HuH-7.5 (cell line): ENCODE measurements at places on chromosomes 1 and 21.

DNA sequence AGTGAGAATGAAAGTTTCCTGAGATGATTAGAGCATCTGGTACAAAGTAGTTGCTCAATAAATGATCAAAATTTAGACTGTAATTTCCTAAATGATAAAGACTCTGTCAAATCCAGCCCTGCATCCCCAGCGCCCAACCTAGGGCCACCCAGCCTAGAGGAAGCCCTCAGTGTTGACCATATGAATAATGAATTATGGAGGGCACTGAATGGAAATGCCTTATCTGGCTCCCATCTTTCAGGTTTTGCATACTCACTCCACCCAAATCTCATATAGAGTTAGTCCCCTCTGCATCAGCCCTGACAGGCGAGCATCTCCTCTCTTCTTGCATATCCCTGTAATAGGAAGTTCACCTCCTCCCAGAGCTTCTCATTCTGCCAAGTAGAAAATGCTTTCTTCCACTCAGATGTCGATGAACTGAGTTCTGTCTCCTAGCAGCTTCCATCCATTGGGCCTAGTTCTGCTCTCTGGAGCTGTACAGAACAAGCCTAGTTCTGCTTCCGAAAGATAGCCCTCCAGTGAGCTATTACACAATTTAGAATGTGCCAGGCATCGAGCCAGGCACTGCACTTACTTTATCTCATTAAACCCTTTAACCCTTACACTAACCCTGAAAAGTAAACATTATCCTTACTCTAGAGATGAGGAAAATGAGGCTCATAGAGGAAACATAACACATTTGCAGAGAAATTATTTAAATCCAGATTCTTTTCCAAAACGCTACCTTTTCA lies 20.9 kb downstream of the COA7 start:
- DNase-seq: no peak

DNA sequence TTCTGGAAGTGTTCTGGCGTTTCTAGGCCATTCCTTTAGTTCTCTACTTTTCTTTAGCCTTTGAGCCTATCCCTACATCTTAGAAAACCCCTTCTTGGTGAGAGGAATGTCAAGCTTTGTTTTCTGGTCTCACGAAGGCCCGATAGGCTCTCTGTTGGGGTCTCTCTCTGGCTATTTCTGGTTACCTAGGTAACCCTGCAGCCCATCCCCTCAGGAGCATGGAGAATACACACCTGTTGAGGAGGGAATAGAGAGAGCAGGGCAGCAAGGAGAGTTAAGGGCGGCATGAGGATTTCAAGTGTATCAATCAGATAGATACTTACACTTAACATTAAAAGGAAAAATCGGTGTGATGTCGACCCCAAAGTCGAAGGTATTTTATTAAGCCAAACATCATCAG lies 45.7 kb downstream of the LRRC8D start:
- DNase-seq: no peak

- no peak for DNase-seq
Measured at GRCh38 chr1:219938706-219939105, 10.3 kb upstream of the SLC30A10 start.

GRCh38 chr1:20930427-20930826 lies 143.3 kb upstream of the HP1BP3 start:
- DNase-seq: no peak

GRCh38 chr1:95126846-95127245 lies 9.7 kb downstream of the TLCD4 start:
- DNase-seq: no peak

DNA sequence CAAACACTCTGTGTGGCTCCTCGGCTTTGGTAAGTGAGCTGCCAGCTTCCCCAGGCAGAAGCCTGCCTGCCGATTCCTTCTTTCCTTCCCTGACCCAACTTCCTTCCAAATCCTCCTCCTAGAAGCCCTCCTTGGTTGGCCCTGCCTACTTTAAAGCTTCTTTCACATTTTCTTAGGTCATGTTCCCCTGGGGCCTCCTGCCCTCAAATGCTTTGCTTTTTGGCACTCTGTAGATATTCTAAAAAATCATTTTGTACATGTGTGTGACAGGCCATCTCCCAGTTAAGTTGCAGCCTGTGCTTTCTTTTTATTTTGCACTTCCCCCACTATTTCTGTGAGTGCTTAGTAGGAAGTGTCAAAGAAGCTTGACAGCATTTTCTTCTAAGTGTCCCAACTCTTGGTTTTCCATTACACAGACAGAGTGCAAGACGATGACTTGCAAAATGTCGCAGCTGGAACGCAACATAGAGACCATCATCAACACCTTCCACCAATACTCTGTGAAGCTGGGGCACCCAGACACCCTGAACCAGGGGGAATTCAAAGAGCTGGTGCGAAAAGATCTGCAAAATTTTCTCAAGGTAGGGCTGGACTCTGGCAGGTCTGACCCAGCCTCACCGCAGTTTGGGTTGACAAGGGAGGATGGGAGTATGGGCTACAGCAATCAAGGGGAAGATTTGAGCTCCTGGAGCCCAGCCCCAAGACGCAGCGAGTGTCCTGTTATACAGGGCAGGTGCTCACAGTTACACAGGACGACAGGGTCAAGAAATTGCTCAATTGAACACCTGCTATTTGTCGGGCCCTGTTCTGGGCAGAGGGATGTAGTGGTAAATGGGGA lies at the start of gene S100A9:
S100A9 (plus strand) TSS at position 2 of the 838 bp plus-strand sequence; CDS start at position 432, 430 bp downstream.
- no peak for DNase-seq

DNA sequence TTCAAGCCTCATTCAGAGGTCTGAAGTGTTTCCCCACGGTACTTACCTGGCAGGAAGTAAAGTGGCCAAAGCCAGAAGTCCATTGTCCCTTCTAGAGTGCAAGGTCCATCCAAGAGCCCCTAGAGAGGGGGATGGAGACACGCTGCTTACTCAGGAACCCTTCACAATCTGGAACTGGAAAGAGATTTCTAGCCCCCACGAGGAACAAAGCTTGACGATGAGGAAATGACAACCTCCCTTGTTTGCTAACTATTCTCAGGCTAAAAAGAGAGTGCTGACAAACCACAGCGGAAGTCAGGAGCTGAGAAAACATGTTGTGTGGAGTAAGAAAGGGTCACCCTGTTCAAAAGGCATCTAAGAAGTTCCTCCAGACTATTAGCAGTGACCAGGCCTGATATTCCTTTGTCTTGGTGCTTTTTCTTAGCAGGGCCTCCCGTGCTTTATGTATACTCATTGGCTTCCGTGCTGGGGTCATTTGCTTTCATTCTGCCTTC lies at the start of gene FCMR:
FCMR (minus strand) TSS at position 170 of the 494 bp plus-strand sequence; CDS start at position 83, 87 bp downstream.
- DNase-seq: no peak

- no peak for DNase-seq
Measured at GRCh38 chr1:92837062-92837461, 5.2 kb downstream of the RPL5 start.

DNA sequence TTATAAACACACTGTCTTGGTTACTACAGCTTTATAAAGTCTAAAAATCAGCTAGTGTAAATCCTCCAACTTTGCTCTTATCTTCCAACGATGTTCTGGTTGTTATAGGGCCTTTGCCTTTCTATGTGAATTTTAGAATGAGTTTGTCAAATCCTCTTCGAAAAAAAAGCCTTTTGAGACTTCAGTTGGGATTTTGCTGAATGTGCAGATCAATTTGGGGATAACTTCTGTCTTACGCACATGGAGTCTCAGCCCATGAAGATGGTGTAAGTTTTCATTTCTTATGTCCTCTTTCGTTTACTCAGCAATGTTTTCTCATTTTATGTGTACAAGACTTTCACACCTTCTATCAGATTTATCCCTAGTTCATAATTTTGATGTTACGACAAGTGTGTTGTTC lies 64.8 kb upstream of the ADARB1 start:
- DNase-seq: no peak

DNA sequence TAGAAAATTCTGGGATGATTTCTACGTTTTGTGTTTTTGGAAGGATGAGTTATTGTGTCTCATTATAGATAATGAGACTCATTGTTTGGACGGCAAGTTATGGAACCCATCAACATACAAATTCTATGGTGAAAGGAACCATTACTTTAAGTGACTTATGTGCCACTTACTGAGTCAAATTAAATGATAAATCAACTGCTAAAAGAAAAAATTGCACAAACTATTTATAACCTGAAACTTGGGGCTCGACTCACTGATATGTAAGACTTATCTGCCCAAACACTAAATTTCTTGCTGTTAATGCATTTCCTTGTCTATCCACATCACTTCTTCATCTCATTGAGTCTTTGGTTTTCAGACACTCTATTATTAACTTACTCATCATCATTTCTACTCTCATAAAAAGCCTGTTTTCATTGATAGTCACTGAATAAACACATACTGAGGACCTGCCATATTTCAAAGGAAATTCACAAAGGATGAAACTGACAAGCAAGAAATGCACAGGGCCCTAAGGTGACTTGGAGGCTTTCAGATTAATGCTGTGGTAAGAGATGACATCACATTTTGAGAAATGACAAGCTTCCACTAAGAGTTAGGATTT lies 872.7 kb upstream of the ADAMTS5 start:
- DNase-seq: no peak

GRCh38 chr1:180094705-180095295 lies 59.9 kb upstream of the QSOX1 start:
- no peak for DNase-seq

DNA sequence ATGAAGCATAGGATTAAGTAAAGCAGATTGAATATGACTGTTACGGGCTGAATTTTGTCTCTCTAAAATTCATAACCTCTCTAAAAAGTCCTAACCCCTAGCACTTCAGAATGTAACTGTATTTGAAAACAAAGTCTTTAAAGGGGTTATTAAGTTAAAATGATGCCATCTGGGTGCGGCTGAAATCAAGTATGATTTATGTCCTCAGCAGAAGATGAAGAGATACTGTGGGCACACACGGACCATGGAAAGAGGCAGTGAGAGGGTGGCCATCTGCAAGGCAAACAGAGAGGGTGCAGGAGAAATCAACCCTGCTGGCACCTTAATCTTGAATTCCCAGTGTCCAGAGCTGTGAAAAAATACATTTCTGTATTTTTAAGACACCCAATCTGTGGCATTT lies 3.8 kb upstream of the USP25 start:
- no peak for DNase-seq

DNA sequence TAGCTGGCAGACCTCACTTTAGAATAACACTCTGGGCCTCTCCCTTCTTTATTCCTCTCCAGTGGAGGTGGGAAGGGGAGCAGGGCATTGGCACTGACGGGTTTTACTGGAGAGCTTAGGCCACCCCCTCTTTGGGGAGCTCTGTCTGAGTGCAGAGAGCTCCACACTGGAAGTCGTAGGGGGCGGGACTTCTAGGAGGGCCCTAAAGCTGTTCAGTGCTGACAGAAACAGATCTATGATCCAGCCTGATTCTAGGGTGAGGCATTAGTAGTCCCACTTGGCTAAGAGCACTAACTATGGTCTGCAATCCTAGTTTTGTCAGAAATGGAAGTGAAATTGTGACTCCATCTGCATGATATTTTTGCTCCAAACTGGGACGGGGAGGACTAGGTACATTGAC lies 138.7 kb downstream of the MIS18A start:
- no peak for DNase-seq

DNA sequence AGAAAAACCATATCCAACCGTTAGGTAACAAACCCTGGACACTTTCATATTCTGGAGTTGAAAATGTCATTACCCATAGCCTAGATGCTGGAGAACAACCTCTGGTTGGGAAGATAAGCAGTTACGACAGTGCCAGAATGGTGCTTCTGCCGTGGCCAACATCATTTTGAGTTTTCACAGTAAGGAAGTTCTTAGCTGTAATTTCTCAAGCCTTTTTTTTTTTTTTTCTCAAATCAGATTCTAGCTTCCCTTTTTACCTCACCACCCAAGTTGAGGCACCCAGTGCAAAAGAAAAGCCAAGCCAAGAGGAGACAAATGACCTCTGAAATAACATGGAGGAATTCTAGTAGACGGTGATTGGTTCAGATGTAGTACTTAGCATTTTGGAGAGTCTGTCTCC lies 21.8 kb downstream of the PPT1 start:
- DNase-seq: no peak

GRCh38 chr1:169108863-169109560 lies 2.5 kb downstream of the ATP1B1 start:
- DNase-seq: peak; percentile 53

GRCh38 chr1:64505944-64506655 lies 36.2 kb downstream of the CACHD1 start:
- no peak for DNase-seq

- DNase-seq: no peak
Measured at GRCh38 chr1:181014477-181015250, 8.0 kb downstream of the STX6 start.
